ENCODE measurements at places on chromosomes 5 and 9. TPM values are rescaled to one million over a fixed set of nuclear protein-coding genes. Genes with fewer than 3 reads are reported as not detected.

The PDLIM4 gene
- 81.6 TPM for total RNA-seq

The PCDHGA7 gene
- total RNA-seq = 4.2 TPM

DNA sequence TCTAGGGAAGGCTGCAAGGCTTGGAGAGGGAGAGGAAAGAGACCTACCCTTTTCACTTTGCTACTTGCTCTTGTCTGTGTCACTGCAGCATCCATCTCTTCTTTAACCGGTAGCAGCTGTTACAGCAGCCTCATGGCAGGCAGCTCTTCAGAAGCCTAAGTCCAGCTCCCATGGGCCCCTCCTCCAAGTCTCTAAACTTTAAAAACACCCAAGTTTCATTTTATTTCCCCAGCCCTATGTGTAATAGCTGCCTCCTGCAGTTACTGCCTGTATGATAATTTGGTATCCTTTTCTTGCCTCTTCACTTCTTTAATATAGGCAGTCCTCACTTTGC is 313.1 kb upstream of the PIK3R1 start:
- no peaks in the 10 kb centered on the region for H3K36me3 ChIP-seq
- H3K27ac ChIP-seq = no peak overlapping the region
- peaks cover 3% of the 10 kb centered on the region for H3K27me3 ChIP-seq
- H3K4me1 ChIP-seq = peaks cover 43% of the 10 kb centered on the region
- no peak for DNase-seq

- peaks cover 6% of the 10 kb centered on the region for H3K4me1 ChIP-seq
- H3K27me3 ChIP-seq = peaks cover 4% of the 10 kb centered on the region
- H3K4me3 ChIP-seq = no peak overlapping the region
- H3K27ac ChIP-seq = no peak overlapping the region
- no peak for DNase-seq
These were observed 5.0 kb downstream of the P4HA2 start for GRCh38 chr5:132222649-132223038.

Measured in glutamatergic neuron (in vitro differentiated cells).